Effector memory CD8-positive, alpha-beta T cell (primary cell): ENCODE measurements at places on chromosomes 7 and 10.
A peak's percentile ranks its signal among the peaks of the same experiment; 100 is the strongest.

GRCh38 chr7:109282726-109283125 is 713.1 kb downstream of the DNAJB9 start:
- no peak for DNase-seq

DNA sequence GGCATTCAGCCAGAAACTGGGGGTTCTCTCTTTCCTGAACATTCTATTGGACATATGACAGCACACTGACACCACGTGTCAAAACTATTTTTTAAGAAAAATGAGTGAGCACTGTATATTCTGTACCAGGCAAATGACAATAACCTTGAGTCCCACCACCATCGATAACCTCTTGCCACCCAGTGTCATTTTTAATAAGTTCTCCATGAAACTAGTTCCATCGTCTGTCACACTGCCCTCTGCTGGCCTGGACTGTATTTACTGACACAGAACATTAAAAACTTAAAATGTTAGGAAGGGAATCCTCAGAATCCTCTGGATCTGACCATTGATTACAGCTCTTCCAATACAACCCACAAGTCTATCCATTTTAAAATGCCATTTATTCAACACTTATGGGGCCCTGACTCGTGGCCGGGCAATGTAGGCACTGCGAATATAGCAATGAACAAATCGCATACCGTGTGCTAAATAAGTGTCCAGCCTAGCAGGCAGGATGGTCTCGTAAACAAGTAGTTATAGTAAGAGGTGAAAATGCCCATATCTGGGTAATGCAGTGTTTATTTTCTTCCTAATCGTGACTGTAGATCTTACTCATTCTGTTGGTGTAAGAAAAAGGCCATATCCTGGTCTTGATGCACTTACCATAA is 35.9 kb upstream of the CACNB2 start:
- peak; percentile 4 for DNase-seq

DNA sequence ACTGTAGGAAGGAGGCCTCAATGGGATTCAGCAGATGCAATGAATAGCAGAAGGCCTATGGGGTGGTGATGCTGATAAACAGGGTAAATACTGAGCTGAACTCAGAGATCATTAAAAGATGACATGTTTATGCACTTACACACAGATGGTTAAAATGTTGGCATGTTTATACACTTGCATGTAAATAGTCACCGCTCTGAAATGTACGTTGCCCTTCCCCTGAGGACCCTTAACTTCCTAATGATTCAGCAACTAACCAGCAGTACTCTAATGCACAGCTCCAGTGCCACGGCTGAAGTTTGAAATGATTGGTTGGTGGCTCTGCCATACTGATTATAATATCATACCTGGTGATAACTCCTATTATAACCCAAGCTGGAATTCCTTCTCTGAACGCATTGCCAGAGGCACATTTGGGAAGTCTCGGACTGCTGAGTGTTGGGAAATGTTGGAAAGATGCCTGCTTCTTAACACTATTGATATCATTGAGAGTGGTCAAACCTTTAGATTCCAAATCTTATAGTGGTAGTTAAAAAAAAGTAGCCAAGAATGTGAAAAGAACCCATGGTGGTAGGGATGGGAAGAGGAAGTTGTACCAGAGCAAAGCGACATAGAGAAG is 3.7 kb upstream of the CAV1 start:
- no peak for DNase-seq

GRCh38 chr10:113115556-113115955 is 165.5 kb downstream of the TCF7L2 start:
- no peak for DNase-seq

- no peak for DNase-seq
These were observed 212.5 kb downstream of the GLI3 start for GRCh38 chr7:42024537-42024936.

DNA sequence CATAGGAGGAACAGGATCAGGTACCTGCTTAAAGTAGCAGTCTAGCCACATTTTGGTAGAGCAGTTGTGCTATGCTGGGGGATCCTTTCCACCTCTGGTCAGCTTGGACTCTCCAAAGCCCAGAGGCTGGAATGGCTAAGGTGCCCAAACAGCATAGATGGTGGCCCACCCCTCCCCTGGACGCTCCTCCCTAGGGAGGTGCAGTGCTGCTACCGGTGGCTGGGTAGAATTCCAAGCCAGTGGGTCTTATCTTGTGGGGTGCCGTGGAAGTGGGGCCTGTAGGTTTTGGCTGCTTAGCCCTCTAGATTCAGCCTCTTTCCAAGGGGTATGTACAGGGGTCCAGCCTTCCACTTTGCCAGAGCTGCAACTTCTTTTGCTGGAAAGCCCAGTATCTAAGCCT is 44.0 kb downstream of the RUNDC3B start:
- DNase-seq = no peak

DNA sequence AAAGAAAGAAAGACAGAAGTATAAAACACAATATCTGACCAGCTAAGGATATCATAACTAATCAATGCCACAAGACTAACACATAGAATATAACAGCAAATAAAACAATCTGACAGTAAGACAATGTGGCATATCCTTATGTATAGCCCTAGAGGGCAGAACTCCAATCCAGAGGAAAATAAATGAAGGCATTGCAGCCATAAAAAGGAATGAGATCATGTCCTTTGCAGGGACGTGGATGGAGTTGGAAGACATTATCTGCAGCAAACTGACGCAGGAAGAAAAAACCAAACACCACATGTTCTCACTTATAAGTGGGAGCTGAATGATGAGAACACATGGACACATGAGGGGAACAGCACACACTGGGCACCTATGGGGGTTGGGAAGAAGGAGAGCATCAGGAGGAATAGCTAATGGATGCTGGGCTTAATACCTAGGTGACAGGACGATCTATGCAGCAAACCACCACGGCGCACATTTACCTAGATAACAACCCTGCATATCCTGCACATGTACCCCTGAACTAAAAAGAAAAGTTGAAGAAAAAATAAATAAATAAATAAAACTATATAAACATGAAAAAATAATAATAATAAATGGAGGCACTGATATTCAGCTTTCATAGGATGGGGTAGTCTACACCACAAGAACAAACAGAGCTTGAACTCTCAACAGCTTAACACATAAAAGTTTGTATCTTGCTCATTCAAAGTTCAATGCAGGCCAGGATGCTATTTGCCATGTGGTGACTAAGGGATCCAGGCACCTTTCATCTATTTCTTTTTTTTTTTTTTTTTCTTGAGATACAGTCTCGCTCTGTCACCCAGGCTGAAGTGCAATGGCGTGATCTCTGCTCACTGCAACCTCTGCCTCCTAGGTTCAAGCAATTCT is 66.1 kb upstream of the KAT6B start:
- no peak for DNase-seq

DNA sequence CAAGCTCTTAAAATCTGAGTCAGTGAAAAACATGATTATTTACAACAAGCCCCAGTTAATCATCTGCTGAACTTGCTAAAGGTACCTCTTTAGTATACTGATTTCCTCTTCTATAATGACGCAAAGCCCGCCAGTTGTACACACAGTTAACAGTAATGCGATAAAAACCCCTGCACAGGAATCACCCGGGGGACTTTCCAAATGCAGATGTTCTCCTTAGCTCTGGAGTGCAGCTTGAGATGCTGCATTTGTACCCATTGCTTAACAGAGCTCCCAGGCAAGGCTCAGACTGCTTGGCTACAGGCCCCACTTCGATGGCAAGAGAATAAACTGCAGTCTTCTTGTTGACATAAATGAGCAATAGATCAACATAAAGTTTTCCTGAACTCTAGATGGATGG is 279.6 kb upstream of the HGF start:
- DNase-seq = no peak

GRCh38 chr10:43216931-43217562 is 49.8 kb downstream of the RASGEF1A start:
- DNase-seq = no peak

GRCh38 chr10:75049316-75050148 is 61.9 kb upstream of the SAMD8 start:
- DNase-seq = no peak

- DNase-seq = no peak
These were observed 471.4 kb downstream of the PLXDC2 start for GRCh38 chr10:20287586-20287985.
